ENCODE measurements at places on chromosomes 5 and 9.

GRCh38 chr5:181028032-181028819, 11.8 kb upstream of the BTNL9 start:
- DNase-seq, result no peak

GRCh38 chr9:87184956-87185642, 237.8 kb upstream of the GAS1 start:
- no peak for DNase-seq

- DNase-seq, result no peak
These were observed 62.8 kb downstream of the DCP2 start for GRCh38 chr5:113039229-113039933.

- no peak for DNase-seq
These were observed 129.5 kb upstream of the RAPGEF1 start for GRCh38 chr9:131869348-131869747.

- no peak for DNase-seq
These were observed 40.8 kb downstream of the CSF1R start for GRCh38 chr5:150045549-150045948.

- DNase-seq, result no peak
These were observed 20.4 kb downstream of the FBXO10 start for GRCh38 chr9:37555786-37556185.

DNA sequence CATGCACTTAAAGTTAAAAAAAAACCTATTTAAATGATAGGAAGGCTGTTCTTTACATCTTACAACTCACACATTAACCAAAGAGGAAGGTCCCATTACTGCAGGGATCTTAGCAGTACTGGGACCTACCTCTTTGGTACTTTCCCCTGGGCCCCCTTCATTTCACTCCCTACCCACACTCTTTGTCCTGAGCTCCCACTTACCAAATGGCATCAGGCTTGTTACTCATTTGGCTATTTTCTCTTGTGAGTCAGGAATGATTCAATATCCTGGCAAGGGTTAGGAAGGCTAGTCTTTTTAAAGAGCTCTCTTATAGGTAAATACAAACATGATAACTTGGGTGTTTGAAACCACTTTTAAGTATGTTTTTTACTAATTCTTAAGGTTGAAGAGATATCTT, 117.4 kb upstream of the ELL2 start:
- DNase-seq, result no peak

GRCh38 chr5:90084342-90084741, 325.2 kb downstream of the CETN3 start:
- no peak for DNase-seq

GRCh38 chr5:2018390-2018724, 135.6 kb upstream of the IRX4 start:
- no peak for DNase-seq

DNA sequence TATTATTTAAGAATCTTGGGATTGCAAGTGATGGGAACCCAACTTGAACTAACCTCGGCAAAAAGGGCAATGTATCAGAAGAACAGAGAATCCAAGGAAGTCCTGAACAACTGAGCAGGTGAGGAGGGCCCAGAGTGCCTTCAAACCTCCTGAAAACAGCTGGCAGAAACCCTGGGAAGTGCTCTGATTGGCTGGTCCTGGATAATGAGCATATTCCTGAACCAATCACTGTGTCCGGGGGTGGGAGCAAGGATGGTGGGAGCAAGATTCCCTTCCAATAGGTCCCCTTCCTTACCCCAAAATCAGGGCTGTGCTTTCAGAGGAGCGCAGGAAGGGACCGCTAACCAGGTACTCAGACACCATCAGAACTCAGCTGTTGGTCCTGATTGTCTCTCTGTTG, 31.9 kb upstream of the TBC1D2 start:
- DNase-seq, result no peak

DNA sequence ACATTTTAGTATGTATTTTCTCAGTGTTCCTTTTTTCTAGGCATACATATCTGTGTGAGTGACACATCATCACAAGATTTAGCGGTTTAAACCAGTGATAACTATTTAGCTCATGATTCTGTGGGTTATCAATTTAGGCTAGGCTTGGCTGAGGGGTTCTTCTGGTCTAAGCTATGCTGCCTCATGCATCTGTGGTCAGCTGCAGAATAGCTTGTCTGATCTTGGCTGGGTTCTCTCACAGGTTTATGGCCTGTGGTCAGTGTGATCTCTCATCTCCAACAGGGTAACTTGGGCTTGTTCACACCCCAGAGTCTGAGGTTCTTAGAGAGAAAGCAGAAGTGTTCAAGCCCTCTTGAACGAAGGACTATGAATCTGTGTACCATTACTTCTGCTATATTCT, 363.3 kb downstream of the KDM4C start:
- DNase-seq, result peak; percentile 12

DNA sequence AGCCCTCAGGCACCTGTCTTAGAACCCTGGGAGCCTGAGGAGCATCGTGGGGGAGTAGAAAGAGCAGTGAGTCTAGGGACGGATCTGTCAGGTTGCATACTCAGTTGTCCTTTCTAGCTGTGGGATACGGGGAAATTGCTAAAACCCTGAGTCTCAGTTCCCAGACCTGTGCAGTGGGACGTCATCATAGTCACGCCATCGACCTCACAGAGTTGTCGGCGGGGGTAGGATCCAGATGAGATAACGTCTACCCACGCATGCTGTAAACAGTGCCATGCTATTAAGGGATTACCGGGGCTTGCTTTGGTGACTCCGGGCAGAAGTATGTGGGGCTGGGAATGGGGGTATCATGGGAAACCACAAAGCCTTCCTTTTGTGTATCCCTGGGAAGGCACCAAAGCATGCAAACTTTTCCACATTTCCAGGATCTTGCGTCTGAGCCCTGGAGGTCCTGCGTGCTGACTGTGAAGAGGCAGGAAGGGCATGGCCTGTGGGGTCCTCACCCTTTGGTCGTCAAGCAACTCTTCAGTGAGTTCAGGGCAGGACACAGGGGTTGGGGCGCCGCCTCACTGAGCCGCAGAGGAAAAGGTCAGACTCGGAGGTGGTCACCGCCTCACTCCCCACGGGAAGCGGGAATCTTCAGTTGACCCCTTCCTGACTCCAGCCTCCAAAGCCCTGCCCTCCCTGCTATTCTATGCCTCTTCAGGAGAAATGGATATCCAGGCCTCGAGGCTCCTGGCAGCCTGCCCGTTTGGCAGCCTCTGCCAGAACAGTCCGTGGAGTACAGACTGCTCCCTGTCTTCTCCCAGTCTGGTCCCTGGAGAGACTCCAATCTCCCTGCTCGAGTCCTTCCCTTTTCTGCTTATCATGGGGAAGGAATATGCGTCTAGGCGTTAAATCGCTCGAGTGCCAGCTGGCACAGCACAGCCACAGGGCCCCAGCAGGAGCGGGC, 186.8 kb upstream of the KLF9 start:
- no peak for DNase-seq

GRCh38 chr5:143445776-143446175, 42.3 kb upstream of the NR3C1 start:
- DNase-seq, result no peak

DNA sequence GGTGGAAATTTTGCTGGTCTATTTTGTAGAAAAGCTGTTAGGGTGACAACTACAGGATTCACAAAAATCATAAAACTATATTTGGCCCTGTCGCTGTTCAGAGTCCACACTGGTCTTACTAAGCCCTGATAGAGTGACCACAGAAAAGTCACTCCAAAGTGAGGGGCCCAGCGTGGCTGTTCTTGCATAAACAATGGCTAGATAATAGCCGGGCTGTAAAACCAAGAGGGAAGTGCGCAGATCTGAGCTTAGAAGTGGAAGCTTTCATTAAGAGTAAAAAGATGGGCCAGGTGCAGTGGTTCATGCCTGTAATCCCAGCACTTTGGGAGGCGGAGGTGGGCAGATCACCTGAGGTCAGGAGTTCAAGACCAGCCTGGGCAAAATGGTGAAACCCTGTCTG, 15.5 kb upstream of the CTSL start:
- DNase-seq, result no peak

DNA sequence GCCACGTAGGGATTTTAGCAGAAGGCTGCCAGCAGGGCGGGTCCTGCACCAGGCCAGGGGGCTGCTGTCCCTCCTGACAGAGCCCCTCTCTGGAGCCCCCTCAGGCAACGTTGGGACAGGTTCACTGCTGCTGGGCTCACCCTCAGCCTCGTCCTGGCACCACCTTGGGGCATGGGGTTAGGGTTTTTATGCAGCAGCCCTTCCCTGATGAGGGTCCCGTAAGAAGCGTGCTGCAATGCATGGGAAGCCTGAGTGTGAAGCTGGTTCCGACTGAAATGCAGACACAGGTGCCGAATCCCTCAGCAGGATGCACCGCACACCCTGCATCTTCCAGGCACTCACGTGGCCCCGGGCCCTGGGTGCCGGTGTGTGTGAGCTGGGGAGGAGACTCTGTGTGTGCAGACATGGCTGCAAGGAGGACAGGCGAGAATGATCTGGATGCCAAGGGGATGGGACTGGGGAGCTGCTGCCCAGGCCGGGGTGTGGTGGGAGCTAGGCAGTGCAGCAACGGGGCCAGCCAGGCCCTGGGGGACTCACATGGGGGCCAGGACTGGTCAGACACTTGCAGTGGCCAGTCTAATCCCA, 27.1 kb downstream of the ZDHHC11B start:
- no peak for DNase-seq

GRCh38 chr5:40447438-40447837, 232.3 kb upstream of the PTGER4 start:
- DNase-seq, result no peak

- DNase-seq, result no peak
These were observed 310.6 kb upstream of the MSX2 start for GRCh38 chr5:174413567-174414314.

DNA sequence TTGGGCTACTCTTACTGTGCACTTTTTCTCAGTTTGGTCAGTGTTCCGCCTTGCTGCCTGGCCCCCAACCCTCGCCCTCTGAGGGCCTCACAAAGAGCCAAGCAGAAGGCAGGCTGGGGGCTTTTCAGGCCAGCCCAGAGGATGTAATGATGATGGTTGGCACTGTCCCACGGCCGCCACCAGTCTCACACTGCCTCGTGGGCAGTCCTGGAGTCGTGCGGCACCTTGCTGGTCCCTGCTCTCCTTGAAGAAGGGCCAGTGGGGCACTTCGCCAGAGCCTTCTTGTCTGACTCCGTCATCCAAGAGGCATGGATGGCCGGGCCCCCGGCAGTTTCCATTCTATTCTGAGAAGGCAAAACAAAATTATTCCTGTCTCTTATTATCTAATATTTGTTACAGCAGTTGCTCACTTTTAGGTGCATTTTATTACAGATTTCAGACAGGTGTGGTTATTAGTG, 21.0 kb downstream of the TENT4A start:
- no peak for DNase-seq

GRCh38 chr5:177959315-177959714, 36.7 kb downstream of the PROP1 start:
- DNase-seq, result no peak

DNA sequence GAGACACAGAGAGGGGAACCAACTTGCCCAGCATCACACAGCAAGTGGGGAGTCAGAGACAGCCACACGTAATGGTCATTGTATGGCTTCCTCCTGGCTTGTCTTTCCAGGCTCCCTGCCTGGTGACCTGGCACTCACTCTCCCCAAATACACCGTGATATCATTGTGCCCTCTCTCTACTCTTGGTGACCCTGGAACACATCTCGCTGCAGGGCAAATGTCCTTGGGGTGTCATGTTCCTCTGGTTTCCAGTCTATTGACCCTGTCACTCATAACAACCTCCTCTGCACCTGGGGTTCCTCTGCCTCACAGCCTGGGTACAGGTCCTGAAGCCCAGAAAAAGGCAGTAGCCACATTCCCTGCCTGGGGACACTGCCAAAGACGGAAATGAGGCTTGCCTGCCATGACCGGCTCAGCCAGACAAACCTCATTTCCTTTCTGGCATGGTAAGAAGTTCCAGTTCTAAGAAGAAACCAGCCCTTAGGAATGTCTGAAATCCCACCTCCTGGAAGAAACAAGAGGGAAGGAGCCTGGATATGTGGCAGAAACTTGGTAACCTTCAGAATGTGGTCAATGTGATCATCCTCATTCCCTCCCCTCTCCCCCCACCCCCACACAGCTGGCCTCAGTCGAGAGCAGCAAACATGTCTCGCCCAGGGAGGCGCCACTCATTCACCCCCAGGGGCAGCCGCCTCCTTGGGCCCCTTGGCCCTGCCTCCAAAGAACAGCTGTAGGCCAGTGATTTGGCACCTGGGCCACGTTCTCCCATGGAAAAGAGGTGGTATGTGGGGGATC, 30.6 kb upstream of the SMU1 start:
- no peak for DNase-seq

- DNase-seq, result no peak
These were observed 67.2 kb upstream of the PANK3 start for GRCh38 chr5:168646335-168646734.

- no peak for DNase-seq
These were observed 687.8 kb downstream of the SLCO4C1 start for GRCh38 chr5:101608322-101608721.

- no peak for DNase-seq
These were observed 95.0 kb downstream of the C5orf15 start for GRCh38 chr5:133873449-133873848.

- DNase-seq, result peak; percentile 1
These were observed 119.5 kb upstream of the CTNND2 start for GRCh38 chr5:12023614-12024241.

DNA sequence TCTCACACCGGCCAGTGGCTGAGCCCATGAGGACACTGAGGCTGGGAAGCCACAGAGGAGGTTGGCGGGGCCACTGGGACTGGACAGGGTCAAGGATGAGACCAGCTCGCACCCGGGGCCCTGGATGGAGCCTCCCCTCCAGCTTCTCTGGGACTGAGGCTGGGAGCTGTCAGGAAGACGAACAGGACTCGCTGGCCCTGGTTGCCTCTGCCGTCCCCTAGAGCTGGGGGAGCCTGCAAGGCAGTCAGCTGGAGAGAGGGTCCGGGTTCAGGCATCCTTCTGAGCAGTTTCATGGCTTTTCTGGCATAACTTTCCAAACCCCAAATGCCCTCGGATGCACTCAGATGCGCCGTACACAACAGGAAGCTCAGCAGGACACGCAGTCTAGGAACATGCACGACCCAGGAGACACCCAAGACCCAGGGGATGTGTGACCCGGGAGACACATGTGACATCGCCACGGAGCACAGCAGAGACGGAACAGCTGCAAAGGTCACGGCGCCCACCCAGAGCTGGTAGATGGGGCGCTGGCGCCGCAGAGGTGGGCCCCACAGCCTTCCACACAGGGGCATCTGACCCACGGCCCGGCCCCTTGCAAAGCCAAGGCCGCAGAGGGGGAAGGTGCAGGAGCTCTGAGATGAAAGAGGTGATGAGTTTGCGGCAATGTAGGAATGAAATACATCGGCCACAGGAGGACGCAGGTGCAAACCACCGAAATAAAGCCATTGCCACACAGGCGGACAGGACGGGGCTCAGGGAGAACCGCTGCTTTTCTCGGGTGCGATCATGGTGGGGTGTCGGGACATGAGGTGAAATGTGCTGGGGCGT, 17.1 kb downstream of the TPPP start:
- DNase-seq, result no peak

GRCh38 chr9:133761641-133762248, 23.6 kb upstream of the SARDH start:
- no peak for DNase-seq

DNA sequence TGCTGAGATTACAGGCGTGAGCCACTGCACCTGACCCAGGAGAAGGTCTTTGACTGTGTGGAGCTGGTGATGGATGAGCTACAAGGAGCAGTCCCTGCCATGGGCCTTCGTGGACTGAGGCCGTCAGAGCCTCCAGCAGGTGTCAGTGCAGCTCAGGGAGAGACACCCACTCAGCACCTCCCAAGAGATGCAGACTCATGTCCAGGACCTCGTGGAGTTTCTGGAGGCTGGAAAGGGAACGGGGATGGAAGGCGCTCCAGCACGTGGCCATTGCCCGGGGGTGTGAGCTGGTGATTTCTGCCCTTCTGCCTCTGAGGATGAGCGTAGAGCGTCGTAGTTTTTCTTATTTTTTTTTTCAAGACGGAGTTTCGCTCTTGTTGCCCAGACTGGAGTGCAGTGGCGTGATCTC, 9.5 kb downstream of the TOR4A start:
- DNase-seq, result no peak
